ENCODE measurements at places on chromosomes 12 and 14.

DNA sequence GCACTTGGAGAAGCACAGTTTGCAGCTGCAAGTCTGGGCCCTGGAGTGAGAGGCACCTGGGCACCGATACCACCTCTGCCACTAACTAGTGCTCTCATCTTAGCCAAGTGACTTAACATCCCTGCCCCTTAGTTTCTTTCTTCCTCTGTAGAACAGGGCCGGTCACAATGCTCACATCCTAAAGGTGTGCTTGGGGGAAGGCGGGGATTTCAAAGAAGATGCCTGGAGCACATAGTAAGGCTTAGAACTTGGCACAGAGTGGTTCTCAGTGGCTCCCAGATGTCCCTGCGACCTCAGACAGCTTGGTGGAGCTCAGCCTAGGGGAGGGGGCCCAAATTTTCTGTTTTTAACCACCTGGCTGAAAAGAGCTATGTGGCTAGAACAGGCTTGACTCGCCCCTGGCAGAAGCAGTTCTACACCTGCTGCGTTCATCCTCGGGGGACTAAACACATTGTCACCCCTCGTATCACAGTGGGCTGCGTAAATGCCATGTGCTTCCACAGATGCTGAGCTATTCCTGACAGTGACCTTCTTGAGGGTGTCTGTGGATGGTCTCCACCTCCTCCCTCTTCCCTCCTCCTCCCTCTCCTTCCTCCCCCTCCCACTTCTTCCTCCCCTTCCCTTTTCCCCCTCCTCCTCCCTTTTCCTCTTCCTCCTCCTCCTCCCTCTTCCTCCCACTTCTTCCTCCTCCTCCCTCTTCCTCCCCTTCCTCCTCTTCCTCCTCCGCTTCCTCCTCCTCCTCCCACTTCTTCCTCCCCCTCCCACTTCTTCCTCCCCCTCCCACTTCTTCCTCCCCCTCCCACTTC is 112.1 kb downstream of the PHETA1 start:
- no peak for DNase-seq

- no peak for DNase-seq
These were observed 372.3 kb downstream of the RPL10L start for GRCh38 chr14:46279327-46279726.

DNA sequence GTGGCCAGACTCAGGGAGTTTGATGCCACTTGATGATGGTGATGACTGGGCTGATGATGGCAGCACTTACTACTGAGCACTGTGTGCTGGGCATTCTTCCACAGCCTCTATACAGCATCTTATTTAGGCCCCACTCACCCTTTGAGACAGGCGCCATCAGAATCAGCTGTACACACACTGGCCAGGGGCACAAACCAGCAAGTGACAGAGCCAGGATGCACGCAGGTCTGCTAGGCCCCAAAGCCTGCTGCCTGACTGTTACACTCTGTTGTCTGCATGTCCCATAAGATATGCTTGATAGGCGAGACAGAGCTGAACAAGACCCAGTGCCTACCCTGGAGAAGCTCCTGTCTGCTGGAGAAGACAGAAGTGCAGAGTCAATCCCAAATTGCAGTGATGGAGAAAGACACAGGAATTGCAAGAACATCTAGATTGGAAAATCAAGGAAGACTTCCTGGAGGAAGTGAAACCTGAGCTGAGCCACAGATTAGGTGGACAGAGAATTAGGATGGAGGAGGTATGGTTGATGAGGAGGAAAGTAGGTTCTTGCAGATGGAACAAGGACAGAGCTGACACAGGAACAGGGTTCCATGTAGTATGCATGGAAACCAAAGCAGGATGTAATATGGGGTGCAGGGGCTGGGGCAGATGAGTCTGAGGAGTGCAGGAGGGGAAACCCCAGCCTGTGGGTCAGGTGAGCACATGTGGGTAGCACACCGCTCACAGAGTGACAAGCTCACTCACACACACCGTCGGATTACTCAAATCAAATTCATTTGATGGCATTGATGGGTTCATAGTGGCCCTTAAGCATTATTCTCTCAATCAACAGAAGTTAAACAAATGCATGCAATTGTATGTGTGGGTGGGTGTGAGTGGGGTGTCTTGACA is 117.3 kb downstream of the BEGAIN start:
- no peak for DNase-seq

- DNase-seq: no peak
These were observed 48.4 kb downstream of the GALNT9 start for GRCh38 chr12:132281038-132281437.

DNA sequence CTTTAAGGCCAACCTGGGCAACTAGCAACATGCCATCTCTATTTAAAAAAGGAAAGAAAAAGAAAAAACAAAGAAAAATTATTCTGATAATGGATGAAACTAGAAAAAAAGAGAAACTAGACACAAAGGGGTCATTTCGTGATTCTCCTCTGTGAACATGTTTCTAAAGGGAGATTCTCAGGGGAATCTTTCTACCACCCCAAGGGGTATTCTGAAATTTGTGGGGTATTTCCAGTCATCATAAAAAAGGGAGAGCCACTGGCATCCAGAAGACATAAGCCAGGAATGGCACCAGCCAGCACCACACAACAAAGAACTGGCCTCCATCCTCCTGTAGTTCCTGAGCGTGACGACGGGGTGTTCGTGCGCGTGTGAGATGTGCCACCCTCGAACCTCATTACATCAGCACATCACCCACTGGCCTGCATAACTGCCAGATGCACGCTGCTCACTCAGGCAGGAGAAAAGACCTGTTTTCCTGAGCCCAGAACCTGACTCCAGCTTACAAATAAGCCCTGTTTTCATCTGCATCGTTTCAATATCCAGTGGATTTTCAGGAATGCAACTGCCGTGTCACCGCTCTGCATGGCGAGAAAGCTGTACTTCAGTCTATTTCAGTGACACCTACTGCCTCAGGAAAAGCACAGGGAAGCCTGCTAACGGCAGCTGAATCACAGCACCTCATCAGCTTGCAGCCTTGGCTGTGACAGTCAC is 23.9 kb downstream of the STX2 start:
- DNase-seq: no peak

- DNase-seq: no peak
These were observed 136.9 kb downstream of the SLC38A1 start for GRCh38 chr12:46131732-46132469.

GRCh38 chr14:36848213-36848612 is 186.6 kb downstream of the PAX9 start:
- no peak for DNase-seq

DNA sequence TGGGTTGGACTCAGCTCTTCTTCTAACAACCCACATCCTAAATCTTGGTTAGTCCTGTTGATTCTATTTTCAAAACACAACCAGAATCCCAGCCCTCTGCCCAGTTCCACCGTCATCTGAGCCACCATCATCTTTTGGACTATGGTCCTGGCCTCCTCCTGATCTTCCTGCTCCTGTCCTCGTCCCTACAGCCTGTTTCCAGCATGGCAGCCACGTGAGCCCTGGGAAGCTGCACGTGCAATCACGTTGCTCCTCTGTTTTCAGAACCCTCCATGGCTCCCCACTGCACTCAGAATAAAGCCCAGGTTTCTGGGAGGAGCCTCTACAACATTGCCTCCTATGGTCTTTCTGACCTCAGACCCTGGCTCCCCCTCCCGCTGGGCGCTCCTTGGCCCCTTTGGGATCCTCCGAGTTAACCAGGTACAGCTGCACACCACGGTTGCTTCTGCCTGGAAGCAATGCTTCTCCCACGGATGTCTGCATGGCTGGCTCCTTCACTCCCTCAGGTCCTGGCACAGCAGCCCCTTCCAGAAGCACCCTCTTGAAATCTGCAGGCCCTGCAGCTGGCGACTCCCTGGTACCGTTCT is 44.5 kb downstream of the BEGAIN start:
- no peak for DNase-seq

DNA sequence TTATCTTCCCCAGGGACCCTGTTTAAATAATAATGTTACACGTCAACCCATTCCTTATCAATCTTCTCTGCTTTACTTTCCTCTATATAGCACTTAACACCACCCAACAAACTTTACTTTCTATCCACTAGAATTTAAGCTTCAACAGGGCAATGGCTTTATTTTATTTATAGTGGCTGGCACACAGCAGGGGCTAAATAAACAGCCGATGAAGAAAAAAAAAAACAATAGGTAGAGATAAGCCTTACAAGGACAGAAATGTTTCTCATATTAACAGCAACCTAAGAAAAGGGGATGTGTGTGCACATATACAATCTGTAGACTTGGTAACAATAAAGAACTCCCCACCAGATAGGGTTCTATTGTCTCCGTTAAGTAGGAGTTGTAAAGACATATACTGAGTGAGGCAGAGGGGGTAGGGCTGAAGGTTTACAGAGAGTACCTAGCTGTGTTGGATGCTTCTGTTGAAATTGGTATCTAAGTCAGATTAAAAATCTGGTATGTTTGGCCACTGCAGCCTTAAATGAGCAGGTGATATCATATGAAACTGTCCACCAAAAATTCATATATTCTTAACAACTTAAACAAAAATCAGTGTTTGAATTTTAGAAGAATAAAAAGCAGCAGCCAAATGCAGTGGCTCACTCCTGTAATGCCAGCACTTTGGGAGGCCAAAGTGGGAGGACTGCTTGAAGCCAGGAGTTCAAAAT is 24.7 kb upstream of the AP4S1 start:
- no peak for DNase-seq

DNA sequence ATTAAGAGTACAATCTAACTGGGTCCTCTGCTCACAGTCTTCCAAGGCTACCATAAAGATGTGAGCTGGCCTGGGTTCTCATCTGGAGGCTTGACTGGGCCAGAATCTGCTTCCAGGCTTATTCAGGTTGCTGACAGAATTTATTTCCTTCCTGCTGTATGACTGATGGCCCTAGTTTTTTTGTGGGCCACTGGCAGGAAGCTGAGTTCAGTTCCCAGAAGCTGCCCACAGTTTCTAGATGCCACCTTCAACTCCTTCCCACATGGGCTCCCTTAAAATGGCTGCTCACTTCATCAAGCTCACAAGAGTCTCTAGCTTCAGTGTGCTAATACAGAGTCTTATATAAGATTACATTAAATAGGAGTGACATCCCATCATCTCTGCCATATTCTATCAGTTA is 121.7 kb upstream of the CAND1 start:
- no peak for DNase-seq

- DNase-seq: no peak
These were observed 43.9 kb downstream of the IL31 start for GRCh38 chr12:122130150-122130549.

GRCh38 chr12:19191563-19191962 is 62.0 kb downstream of the PLEKHA5 start:
- no peak for DNase-seq

DNA sequence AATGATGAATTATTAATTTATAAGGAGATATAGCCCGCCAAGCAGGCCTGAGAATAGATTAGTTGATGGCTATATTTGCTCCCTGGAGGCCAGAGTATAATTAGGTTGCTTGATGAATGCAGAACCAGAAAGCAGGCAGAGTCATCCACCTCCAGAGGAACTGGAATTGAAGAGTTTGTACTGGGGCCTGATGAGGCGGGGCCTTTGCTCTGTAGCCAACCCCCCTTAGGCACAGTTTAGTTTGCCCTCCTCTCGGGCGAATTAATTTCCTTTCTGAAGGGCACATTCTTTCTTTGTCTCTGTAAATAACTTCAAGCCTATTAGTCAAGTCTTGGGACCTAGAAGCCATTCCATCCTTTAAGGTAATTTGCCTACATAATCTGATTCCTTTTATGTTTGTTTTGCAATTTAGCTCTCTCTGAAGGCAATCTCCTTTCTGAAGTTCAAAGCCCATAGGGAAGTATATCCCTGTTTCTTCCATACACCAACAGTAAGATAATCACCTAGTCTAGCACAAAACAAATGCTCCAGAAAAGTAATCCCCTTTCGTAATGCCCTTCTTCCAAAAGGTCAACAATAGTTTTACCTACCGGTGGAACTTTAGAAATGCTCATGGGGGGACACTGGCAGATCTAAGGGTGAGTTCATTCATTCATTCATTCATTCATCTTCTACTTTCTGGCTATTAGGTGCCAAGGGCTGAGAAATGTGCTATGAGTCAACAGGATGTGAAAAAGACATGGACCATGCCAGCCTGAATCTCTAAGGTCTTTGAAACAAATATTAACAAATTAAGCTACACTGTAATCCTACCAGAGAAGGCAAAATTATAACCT is 84.8 kb upstream of the NUDT4 start:
- DNase-seq: no peak

GRCh38 chr12:23555180-23555824 is 394.2 kb downstream of the SOX5 start:
- DNase-seq: no peak

GRCh38 chr12:46264057-46264456 is 4.8 kb downstream of the SLC38A1 start:
- DNase-seq: no peak

DNA sequence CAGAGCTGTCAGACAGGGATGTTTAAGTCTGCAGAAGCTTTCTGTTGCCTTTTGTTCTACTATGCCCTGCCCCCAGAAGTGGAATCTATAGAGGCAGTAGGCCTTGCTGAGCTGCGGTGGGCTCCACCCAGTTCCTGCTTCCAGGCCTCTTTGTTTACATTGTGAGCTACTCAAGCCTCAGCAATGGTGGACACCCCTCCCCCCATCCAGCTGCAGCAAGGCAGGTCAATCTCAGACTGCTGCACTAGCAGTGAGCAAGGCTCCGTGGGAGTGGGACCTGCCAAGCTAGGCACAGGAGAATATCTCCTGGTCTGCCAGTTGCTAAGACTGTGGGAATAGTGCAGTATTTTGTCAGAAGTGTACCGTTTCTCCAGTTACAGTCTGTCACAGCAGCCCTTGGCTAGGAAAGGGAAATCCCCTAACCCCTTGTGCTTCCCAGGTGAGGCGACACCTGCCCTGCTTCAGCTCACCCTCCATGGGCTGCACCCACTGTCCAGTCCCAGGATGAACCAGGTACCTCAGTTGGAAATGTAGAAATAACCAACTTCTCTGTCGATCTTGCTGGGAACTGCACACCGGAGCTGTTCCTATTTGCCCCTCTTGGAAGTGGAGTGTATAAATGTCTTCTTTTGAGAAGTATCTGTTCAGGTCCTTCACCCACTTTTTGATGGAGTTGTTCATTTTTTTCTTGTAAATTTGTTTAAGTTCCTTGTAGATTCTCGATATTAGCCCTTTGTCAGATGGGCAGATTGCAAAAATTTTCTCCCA is 213.5 kb upstream of the SLC38A2 start:
- no peak for DNase-seq

GRCh38 chr12:91127306-91127705 is 16.0 kb upstream of the LUM start:
- DNase-seq: no peak

DNA sequence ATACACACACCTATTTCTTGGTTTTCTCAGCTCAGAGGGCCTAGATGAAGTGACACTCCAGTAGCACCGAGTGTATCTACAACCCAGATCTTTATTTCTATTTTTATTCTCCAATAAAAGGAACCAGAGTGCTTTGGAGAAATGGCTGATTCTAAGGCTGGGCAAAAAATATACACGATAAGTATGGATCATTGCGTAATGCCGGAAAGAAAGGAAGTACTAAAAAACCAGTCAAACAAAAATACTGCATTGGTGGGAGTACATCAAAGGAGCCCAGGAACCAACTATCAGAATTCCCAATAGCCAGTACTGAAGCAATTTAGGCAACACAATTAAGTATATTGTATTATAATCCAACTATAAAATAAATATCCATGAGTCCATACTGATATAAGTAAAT is 400.9 kb upstream of the CCDC196 start:
- DNase-seq: no peak

Data from Panc1 (cell line).